Right ventricle myocardium superior (tissue), 1 donor: ENCODE measurements at places on chromosomes 7 and 10. TPM values are rescaled to one million over a fixed set of nuclear protein-coding genes. Genes with fewer than 3 reads are reported as not detected.
A peak's percentile ranks its signal among the peaks of the same experiment; 100 is the strongest.

ADAMTS14 gene
- total RNA-seq, result 0.16 TPM

GALNT17 gene
- total RNA-seq, result 72.1 TPM

VSTM4 gene
- 22.4 TPM for total RNA-seq

NAT16 gene
- total RNA-seq, result not detected

WDR86 gene
- 0.48 TPM for total RNA-seq

WIPF3 gene
- 5.5 TPM for total RNA-seq

GRCh38 chr7:37035631-37036030, 311.3 kb upstream of the AOAH start:
- no peak for DNase-seq

DNA sequence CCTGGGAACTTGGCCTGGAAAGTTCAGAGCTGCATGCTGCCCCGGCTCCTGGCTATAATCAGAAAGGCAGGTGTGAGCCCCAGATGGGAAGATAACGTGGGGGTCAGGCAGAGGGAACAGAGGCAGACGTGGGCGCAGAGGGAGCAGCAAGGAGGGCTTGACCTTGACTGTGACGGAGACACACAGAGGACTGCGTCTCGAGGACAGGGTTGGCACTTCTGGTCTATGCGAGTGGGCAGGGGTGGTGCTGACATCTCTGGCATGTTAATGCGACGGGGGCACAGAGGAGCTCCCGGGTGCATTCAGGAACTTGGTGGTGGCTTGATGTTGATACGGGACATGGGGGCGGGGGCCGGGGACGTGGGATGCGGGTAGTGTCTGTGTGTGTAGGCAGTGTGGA, 232.1 kb upstream of the GRB10 start:
- no peak for DNase-seq

GRCh38 chr10:120732067-120732466, 119.1 kb upstream of the WDR11 start:
- DNase-seq, result no peak

GRCh38 chr7:12458520-12459131, 55.0 kb upstream of the VWDE start:
- DNase-seq, result no peak

DNA sequence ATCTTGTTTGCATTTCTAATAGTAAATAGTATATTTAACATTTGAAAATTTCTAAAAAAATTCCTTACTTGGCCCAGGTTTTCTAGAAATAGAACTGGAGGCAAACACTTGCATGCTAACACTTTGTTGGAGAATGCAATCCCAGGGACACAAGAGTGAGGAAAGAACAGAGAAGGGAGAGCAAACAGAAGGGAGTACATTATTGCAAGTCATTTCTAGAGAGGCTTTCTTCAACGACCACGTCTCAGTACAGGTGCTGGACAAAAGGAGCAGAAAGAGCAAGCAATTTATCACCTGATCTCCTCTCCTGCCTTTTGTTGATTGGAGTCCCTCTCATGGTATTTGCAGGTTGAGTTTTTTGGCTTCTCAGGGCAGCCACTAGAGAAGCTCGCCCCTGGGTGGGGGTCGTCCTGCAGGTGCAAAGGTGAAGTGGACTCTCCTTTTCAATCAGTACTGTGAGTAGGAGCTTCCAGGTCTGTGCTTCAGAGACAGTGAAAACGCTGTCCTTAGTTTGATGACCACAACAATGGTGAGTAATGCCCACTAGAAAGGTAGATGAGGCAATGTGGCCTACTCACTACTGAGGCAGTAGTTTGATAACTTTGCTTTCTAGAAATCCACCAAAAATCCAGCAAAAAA, 5.2 kb downstream of the CPED1 start:
- no peak for DNase-seq

DNA sequence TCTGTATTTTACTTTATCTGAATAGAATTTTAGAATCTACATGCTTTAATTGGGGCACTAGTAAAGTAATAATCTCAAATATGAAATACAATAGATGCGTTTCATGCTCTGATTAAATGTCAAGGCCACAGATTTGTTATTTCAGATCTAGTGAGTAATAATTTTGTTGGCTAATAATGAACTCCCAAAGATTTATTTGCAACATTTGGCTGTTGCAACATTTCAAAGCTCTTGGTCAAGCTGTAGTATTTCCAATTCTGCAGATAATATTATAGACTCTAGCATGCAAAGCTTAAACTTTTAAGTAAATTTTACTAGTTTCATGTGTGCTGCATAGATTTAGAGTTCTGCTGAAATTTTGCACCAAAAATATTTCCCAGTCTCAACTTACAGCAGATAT, 16.7 kb downstream of the LRRN3 start:
- no peak for DNase-seq

DNA sequence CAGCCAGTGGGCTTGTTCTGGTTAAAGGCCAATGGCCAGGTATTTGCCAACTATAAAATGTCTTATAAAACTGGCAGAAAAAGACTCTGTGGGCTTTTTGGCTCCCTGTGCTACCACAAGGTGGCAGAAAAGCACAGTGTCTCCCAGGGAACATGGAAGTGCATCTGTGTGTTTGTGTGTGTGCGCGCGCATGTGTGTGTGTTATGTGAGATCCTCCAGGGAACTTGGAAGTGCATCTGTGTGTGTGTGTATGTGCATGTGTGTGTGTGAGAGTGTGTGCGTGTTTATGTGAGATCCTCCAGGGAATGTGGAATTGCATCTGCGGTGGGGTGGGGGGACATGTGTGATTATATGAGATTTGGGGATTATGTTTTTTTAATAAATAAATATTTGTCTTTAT, 30.2 kb upstream of the ABI1 start:
- peak; percentile 47 for DNase-seq

- DNase-seq, result no peak
Measured at GRCh38 chr7:32385316-32385956, 104.7 kb downstream of the LSM5 start.

- no peak for DNase-seq
Measured at GRCh38 chr7:127478024-127478355, 85.5 kb upstream of the ZNF800 start.

DNA sequence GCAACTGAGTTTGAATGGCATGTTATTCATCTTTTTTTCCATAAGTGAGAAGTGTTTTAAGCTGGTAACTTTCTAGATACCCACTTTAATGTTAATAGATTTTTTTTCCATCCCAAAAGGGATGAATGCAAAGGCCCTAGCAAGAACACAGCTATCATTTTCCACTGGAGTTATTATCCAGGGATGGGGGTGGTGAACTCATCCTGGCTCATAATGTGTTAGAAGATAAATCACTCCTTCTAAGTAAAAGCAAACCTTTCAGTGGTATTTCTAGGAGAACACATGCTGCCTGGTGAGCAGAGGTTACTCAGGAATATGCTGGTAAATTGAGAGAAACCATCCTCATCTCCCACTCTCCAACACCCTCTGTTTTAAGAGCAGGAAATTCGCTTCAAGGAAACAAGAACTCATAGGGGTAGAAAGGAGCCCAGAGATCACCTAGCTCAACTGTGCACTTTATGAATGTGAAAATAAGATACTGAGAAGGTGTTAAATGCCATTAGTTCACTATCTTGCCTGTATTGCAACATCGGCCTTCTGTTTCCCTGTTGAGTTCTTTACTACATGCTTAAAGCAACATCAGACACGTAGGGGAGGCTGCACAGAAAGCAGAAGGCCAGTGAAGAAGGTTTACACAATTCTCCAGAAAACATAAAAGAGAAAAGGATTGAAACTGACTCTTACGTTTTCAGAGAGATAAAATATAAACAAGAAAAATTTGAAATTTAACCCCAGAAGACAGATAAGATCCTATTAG, 264.0 kb upstream of the PRKCQ start:
- no peak for DNase-seq

DNA sequence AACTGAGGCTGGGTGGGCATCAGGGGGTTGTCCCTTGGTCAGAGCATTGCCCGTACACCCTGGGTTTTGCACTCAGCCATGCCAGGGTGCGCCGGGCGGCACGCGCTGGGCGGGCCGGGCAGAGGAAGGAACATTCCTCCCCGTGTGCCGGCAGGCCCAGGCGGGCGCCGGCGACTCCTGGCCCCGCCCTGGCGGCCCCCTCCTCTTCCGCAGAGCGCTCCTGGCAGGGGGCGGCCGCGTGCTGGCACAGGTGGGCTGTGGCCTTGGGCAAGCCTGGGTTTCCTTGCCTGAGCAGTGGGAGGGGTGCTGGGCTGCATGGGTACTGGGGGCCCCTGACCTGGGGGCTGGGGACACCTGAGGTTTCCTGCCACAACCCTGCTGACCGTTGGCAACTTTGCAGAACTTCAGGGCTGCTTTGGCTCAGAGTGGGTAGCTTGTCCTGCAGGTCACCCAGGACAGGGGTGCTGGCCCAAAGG, 3.9 kb downstream of the LFNG start:
- no peak for DNase-seq

DNA sequence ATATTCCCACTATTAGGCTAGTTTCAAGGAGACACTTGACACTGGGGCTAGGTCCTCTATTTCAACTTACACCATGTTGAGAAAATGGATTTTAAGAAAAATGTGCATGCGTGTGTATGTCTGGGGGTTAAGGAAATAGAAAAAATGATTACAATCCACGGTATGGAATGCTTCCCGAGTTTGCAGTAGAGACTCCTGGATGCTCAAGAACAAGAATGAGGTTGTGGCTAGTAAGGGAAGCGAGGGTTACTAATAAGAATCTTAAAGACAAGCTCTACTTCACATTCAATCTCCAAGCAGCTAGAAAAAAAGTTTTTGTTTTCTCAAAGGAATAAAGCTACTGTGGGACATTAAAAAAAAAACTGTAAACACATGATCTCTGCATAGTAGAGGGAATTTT, 54.7 kb downstream of the ANK3 start:
- DNase-seq, result no peak

GRCh38 chr10:69703766-69704630, 74.0 kb downstream of the FAM241B start:
- no peak for DNase-seq

GRCh38 chr7:17132726-17133125, 165.7 kb upstream of the AHR start:
- DNase-seq, result no peak

DNA sequence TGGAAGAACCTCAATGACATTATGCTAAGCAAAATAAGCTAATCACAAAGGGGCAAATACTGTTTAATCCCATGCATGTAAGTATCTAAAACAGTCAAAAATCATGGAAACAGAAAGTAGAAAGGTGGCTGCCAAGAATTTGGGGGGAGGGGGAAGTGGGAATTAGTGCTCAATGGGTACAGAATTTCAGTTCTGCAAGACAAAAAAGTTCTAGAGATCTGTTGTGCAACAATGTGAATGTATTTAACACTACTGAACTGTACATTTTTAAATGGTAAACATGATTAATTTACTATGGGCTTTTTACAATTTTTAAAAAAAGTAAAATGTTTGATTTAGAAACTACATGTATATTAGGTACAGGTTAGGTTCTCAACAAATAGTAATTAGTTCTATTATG, 11.9 kb downstream of the EZH2 start:
- DNase-seq, result no peak

DNA sequence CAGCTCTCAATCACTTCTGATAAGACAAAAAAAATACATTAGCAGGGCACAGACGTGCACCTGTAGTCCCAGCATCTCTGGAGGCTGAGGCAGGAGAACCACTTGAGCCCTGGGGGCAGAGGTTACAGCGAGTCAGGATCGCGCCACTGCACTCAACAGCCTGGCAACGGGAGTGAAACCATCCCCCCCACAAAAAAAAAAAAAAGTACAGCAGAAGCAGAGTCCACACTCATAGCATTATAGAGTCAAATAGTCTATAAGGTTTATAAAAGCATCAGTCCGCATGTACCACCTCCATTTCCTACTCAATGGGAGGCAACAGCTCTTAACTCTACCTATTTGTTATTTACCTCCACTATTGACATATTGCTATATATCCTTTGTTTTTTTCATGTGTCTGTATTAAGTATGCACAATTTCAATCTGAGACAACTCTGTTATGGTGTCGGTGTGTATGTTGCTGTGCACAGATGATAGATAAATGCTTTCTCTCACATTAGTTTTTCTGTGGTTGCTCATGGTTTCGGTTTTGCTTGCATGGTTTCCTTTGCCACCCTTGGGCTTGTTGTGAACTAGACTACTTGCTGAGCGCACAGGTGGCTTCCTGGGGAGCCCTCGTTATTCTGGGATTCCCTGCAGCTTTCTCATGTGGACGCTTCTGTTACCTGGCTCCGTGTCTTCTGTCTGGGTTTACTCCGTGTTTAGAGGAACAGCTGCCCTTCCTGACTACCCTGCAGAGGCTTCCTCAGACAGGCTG, 40.4 kb downstream of the PROSER2 start:
- DNase-seq, result no peak

DNA sequence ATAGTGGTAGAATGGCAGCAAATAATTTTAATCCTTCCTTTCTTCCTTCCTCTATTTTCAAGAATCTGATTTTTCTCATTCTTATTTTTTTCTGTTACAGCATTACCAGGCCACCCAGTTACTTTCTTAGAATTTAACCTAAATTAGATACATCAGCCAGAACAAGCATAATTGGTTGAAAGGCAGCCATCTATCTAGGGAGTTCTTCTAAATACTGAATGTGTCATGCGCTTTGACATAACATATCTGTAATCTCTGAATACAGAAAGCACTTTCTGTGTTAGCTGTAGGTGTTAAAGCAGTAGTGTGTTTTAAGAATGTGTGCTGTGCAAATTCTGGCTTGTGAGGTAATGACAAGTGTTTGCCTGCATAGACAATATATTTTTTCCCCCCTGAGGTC, 97.3 kb downstream of the BTRC start:
- no peak for DNase-seq

DNA sequence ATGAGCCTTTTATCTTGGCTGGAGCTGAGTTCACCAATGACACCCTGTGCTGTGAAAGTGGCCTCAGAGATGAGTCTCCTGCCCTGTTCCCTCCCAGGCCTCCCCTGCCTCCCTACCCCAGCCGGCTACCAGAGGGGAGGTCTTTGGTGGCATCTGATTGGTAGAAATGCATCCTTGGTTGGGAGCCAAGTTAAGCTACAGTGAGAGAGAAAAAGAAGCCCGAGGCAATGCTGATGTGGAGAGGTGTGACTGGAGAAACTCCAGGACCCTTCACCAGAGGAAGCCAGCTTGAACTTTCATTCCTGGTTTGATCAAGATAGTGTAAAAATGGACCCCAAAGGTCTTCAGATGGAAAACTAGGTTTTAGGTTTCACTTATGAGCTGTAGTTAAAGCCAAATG, 191.1 kb upstream of the TCF7L2 start:
- DNase-seq, result no peak

- DNase-seq, result no peak
Measured at GRCh38 chr7:133354546-133355324, 101.9 kb downstream of the EXOC4 start.

- no peak for DNase-seq
Measured at GRCh38 chr7:32673275-32673983, 178.1 kb downstream of the AVL9 start.
